ENCODE measurements at places on chromosomes 4 and X.

GRCh38 chr4:8050555-8051206, 107.9 kb downstream of the ABLIM2 start:
- no peak for DNase-seq

DNA sequence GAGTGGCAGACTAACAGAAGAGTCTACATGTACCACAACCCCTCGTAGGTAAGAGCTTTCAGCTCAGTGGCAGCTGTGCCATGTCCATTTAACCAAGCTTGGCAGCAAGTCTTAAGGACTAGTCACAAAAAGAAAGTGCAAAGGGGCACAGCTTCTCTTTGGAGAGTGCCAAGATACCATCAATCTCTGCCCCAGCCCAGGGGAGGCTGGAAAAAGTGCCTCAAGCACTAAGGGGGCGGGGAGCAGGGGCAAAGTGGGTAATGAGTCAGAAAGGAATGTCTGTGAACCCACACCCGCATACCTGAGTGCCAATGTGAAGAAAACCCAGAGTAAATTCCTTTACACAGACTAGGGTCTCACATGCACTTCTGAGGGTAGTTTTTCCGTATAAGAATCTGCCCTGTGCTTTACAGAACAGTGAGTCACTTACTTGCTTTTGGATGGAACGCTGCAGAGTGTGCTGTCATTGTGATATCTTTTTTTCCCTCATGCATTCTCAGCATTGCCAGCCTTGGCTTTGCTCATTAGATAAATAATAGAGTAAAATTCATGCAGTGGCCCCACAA, 219.8 kb downstream of the ZNF674 start:
- no peak for DNase-seq

DNA sequence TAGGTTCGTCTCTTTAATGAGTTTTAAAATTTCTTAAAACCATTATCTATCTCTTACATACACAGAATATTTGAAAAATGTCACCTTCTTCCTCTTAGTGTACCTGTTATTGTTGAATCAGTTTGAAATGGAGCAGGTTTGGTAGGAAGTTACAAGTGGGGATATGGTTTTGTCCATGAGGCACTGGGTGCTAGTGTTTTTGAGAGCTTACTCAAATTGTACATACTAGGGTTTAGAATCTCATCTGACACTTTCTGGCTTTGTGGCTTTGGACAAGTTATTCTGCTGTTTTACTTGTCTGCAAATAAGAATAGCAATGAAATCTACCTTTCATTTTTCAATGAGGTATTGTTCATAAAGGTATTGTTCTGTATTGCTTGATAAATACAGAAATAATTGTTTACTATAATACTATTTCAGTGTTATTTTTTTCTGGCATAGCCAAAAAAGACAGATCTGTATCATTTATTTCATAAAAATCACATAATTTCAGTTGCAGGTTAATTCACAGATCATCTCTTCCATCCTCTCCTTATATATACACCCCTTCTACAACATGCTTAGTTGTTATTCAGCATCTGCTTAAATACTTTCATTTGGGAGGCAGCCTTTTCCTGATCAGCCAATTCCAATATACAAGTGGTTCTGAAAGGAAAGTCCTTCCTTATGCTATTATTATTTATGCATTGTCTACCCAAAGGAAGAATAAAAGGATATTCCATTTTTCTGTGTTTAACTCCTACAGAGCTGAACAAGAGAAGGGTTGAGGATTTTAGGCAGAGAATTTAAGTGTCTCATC, 13.3 kb downstream of the NCAPG start:
- no peak for DNase-seq

DNA sequence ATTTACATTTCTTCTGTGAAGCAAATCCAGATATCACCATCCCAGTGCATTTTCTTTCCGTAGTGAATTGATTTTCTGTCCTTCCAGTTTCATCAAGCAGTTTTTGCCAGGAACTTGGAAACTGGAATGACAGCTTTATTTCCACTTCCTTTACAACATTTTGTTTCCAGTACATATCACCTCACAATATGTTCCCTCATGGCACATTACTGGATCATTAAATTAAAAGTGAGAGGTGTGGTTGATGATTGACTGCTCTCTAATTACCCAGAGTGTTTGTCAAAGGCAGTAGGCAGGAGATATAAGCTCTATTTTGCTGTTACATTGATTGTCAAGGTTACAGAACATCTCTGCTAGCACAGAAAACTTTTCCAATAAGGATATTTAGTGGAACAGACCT, 22.3 kb upstream of the ACE2 start:
- DNase-seq: no peak

DNA sequence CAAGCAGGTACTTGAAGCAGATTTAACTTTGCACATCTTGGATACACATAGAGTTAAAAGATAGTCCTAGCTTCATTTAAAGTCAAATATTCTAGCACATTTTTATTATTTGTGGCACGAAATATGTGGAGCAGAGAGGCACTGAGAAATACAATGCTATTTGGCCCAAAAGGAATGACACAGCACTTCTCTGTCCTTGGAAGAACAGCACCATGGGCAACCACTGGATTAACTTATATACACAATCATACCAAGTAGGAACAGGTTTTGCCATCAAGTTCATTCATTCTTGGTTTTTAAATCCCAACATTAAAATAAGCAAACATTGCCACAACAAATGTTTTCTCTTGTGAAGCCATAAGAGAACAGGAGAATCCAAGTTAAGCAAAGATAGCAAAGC, 924 bp upstream of the ENAM start:
- no peak for DNase-seq

- DNase-seq: no peak
Observed at GRCh38 chrX:120727911-120728310, 98.1 kb upstream of the C1GALT1C1 start.

GRCh38 chr4:154677300-154677699, 64.8 kb upstream of the FGG start:
- no peak for DNase-seq

- no peak for DNase-seq
Observed at GRCh38 chr4:115841871-115842270, 728.5 kb upstream of the NDST4 start.

GRCh38 chr4:170741856-170742255, 652.1 kb upstream of the AADAT start:
- DNase-seq: no peak

GRCh38 chr4:7004331-7004730, 38.8 kb upstream of the TADA2B start:
- no peak for DNase-seq

GRCh38 chr4:141643557-141643956, 7.2 kb downstream of the IL15 start:
- DNase-seq: no peak

DNA sequence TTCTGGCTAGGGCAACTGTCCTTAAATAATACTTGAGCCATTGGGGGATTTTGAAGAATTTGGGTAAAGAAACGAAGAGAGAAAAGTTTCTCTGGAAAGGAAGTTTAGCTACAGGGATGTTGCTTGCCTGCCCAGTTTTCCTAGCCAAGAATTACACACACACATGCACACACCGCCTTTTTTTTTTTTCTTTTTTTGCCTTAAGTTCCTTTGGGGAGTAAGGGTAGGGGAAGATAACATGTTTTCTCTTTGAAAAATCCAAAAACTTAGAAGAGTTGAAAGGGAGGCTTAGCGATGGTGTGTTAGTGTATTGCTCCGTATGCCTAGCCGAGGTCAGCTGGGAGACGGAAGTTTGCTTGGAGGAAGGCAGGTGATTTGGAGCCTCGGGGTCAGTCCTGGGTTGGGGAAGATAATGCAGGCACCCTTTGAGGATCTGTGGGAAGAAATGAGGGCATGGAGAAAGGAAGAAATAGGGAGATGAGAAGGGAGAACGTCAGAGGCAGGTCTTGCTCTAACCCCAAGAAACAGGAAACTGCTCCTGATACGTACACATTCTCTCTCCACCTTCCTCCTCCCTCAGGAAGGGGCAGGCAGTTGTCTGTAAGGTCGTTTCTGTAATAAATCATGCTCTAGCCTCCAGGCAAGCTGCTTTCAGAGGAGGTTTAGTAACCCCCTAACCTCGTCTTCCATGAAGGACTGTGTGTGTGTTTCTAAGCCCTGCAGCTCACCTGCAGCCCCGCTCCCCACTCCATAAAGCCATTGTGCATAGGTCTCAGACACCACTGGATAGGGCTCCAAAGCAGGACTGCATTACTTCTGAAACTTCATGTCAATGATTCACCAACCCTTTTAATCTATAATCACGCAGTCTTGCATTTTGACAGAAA, 10.5 kb downstream of the KLF3 start:
- DNase-seq: no peak

GRCh38 chr4:186982160-186982559, 258.5 kb upstream of the FAT1 start:
- no peak for DNase-seq

- no peak for DNase-seq
Observed at GRCh38 chr4:126772662-126773061, 860.1 kb upstream of the INTU start.

DNA sequence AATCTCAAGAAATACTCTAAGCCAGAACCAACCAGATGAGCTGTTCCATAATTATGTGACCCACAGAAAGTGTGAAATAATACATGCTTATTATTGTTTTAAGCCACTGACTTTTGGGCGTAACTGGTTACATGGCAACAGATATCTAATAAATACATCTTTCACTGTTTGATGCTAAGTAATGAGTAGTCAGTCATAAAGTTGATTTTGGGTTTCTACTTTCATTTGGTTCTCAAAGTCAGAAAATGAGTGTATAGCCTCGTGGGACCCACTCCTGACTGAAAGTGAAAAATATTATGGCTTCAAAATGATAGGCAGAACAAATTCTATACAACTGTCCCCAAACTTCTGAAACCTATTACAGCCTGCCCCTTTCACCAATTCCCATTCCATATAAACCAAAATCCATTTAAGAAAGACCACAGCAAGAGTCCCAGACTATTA, 88.0 kb upstream of the CBR4 start:
- DNase-seq: no peak

- no peak for DNase-seq
Observed at GRCh38 chrX:125132274-125132673, 187.4 kb upstream of the TEX13C start.

DNA sequence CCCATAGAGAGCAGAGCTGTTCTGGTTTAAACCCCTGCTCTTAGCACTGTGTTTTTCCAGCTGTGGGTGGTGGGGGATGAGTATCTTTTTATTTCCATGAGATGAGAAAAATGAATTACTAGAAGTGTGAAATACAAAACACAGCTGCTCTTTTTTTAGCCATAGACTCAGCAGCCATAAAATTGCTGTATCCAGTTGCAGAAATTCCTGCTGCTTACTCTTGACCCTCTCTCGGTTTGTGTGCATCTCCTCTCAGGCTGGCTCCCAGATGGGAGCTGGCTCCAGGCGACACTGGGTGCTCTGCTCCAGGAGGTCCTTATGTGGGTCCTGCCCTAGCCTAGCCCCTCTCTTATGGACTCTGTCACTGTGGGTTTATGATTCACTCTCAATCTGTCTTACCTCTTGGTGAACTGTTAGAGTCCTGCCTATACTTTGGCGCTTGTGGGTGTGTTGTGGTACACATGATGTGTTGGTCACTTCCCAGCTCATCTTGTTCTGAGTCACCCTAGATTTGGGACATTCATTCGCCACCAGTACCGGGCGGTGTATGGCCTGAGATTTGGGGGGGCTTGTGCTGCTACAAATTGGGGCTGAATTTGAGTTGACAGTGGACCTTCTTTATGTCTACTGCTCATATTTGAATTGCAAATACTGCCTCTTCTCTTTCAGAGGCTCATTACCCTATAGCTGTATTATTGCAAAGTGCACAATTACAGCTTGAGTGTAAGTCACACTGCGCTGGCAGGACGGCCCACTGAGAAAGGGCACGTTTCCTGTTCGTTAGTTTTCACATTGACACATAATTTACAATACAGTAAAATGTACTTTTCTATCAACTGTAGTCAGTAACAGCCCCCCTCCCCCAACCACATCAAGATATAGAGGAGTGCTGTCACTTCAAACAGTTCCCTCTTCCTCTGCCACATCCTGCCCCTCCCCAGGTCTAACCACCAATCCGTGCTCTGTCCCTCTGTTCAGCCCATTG, 46.9 kb upstream of the MSANTD1 start:
- peak; percentile 37 for DNase-seq

- no peak for DNase-seq
Observed at GRCh38 chr4:78360466-78360865, 191.1 kb upstream of the ANXA3 start.

- DNase-seq: no peak
Observed at GRCh38 chr4:115356176-115356575, 242.8 kb upstream of the NDST4 start.

GRCh38 chr4:107988763-107989035, 990 bp upstream of the HADH start:
- DNase-seq: no peak

DNA sequence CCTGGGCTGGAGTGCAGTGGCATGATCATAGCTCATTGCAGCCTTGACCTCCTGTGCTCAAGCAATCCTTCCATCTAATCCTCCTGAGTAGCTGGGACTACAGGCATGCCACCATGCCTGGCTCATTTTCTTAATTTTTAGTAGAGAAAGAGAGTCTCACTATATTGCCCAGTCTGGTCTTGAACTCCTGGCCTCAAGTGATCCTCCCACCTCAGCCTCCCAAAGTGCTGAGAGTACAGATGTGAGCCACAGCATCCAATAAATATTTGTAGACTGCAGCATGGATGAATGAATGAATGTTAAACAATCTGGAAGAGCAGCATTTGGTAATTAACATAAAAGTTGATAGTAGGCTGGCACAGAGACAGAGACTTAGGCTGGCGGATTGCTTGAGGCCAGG, 20.0 kb downstream of the KLB start:
- no peak for DNase-seq

DNA sequence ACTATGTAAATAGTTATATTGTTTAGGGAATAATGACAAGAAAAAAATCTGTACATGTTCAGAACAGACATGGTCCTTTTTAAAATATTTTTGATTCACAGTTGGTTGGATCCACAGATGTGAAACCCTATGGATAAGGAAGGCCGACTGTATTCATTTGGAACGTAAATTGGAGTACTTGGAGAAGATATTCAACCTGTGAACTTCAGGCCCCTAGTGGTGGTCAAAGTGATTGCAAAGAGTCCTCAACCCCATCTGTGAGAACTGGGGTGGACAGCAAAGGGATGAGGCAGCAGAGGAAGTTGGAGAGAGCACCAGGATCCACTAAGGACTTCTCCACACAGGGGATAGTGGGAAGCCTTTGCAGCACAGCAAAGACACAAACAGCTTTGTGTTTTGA, 6.2 kb upstream of the CXCL13 start:
- DNase-seq: no peak

DNA sequence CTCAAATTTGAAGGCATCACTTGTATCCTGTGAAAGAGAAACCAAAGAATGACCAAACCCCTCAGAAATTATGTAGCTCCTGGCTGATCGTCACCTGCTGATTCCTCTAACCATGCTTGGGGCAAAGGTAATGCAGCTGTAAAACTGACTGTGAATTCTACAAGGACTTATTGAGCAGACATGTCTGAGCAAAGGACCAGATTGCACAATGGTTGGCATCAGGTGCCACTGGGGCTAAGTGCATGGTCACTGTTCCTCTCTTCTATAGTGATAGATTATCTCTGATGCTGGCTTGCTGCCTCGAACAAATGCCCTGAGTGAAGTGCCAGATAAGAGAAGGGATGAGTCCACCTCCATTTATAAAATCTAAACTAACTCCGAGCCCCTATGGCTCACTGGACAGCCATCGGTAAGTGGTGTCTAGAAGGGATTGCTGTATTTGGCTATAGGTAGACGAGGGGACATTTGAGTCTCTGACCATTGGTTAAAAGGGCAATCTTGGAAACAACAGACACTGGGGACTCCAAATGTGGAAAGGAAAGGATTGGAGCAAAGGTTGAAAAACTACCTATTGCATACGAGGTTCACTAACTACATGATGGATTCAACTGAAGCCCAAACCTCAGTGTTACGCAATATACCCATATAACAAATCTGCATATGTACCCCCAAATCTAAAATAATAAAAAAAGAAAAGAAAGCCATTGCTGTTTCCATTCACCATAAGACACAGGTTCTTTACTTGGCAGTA, 110.7 kb upstream of the IGSF1 start:
- DNase-seq: no peak

All from activated CD8-positive, alpha-beta memory T cell treated with anti-CD3 and anti-CD28 coated beads for 1 hour (primary cell).